Amniotic stem cell (primary cell): ENCODE measurements at places on chromosomes 7 and 10.

GRCh38 chr7:149799397-149800168 is 26.2 kb upstream of the ZNF467 start:
- no peak for DNase-seq

DNA sequence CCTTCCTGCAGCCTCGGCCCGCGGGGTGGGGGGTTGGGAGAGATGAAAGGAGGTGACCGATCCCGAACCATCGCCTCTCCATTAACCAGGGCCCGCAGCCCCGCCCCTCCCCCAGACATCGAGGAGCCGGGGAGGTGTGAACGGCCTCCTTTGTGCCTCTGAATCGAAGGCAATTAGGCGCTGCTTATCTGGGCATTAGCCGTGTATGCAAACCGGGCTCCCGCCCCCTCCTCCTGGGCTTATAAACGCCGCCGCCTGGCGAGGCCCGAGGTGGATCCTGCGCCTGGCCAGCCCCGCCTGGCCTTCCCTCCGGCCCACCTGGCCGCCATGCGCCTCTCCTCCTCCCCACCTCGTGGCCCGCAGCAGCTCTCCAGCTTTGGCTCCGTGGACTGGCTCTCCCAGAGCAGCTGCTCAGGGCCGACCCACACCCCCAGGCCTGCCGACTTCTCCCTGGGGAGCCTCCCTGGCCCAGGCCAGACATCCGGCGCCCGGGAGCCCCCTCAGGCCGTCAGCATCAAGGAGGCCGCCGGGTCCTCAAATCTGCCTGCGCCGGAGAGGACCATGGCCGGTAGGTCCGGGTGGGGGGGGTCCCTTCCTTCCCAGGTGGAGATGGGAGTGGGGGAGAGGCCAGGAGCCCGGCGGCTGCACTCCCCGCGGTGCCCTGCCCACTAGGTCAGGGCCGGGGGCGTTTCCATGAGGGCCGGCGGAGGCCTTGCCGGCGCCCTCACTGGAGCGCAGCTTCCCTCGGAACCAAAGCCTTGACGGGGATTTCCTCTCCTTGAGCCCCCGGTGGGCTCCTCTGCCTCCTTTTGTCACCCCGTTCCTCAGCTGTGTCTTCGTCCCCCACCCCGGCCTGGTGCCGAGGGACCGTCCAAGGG is at the start of gene VENTX:
VENTX (plus strand) TSS at position 268 of the 878 bp plus-strand sequence; CDS start at position 328, 60 bp downstream.
- no peak for DNase-seq

- DNase-seq = no peak
Observed at GRCh38 chr7:29609162-29610037, 45.8 kb downstream of the PRR15 start.

DNA sequence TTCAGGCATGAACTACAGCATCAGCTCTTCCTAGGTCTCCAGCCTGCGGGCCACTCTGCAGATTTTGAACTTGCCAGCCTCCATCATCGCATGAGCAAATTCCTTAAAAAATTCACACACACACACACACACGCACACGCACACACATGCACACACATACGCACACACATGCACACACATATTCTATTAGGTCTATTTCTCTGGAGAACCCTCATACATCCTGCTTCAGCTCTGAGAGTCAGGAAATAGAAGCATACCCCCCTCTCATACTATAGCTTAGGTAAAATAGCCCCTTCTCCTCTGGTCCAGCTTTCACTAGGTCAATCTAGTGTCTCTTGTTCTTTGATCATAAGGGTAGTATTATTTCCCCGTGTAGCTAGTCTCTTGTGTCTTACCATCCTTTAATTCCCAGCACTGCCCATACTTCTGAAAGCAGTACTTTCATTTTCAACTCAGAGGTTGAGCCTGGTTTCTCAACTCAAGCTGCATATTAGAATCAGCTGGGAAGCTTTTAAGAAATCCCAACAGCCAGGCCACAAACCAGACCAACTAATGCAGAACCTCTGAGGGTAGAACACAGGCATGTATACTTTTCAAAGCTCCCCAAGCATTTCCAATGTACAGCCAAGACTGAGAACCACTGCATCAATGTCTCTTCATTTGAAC is 30.9 kb upstream of the ITGB8 start:
- no peak for DNase-seq

GRCh38 chr7:116194115-116194514 is 16.2 kb upstream of the TES start:
- no peak for DNase-seq

- DNase-seq = no peak
Observed at GRCh38 chr7:131586259-131586658, 29.8 kb upstream of the PODXL start.

- no peak for DNase-seq
Observed at GRCh38 chr10:5590816-5591215, 66.1 kb downstream of the CALML3 start.
